Tongue (tissue), 3 donors: ENCODE measurements at places on chromosomes 4 and X.

DNA sequence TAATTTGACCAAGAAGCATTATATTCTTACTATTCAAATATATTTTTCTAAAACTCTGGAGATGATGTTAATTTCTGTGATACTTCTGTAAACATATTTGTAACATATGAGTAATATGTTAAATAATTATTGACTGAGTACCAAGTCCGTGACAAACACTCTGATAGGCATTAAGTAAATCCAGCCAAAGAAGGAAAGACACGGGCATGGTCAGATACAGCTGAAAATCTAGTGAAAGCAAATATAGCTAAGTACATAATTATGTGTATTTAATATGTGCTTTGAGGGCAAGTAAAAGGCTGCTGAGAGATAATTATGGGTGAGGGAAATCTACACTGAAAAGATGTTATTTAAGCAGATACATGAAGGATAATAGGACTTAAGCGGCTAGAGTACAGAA lies 1263.6 kb upstream of the ADGRL3 start:
- DNase-seq: no peak

- no peak for DNase-seq
These were observed 31.4 kb downstream of the HMX1 start for GRCh38 chr4:8840006-8840793.

- peak; percentile 50 for DNase-seq
These were observed 96.4 kb downstream of the EMCN start for GRCh38 chr4:100421361-100421978.

DNA sequence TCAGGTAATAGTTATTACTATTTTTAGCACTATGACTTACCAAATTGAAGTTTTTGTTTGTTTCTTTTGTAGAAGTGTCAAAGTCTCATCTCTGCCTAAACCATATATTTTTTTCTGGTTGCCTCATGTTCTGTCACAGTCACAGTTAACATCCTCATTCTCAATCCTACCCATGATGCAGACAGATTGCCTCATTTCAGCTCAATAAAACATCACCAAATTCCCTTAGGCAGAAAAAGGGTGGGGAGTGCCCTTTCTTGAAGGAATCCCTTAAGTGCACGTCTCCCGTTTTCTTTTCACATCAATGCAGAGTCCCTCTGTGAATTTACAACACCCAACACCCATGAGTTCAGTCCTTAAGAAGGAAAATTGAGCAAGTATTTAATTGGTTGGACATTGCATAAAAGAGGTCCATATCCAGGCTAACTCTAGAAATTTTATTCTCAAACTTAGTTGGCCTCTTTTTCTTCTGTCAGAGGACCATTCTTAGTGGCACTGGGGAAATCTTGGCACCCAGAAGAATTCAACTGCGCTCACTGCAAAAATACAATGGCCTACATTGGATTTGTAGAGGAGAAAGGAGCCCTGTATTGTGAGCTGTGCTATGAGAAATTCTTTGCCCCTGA lies 103.7 kb upstream of the BMPR1B start:
- no peak for DNase-seq
